ENCODE measurements at places on chromosomes 2 and 18.

DNA sequence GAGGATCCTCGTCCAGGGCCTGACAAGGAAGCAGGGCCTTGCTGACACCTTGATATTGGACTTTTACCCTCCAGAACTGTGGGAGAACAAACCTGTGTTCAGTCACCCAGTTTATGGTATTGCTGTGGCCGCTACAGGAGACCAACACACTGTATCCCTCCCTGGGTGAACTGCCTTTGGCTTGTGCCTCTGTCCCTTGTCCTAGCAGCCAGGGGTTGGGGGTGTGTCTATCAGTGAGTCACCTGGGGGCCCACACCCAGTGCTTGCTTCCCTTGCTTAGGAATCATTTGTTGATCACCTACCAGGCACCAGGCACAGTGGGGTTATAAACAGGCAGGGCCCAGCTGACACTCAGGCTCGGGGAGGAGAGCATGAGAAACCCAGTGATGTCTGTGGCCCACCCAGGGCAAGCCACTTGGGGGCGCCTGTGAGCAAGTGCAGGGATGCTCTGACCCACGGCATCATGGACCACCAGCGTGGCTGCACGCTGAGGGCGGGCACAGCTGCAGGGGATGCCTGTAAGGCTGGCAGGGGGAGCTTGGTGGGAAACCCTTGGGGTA is 17.1 kb downstream of the TMEM185B start:
- DNase-seq: no peak

DNA sequence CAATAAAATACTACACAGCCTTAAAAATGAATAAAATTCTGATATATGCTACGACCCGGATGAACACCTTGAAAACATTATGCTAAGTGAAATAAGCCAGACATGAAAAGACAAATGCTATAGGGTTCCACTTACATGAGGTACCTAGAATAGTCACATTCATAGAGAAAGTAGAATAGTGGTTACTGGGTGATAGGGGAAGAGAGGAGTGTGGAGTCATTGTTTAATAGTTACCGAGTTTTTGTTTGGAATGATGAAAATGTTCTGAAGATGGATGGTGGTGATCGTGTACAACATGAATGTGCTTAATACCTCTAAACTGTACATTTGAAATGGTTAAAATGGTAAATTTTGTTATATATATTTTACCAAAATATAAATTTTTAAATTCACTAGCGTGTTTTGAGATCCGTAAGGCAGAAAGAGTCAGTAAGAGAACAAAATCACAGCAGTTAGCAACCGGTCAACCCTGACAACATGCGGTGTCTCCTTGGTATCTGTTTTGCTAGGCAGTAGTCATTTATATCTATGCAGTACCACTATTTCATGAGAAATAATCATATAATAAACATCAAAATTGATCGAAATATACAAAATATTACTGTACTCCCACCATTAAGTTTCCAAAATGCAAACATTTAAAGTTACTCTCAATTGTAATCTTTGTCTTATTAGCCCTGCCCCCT is 11.1 kb downstream of the SCN9A start:
- no peak for DNase-seq

DNA sequence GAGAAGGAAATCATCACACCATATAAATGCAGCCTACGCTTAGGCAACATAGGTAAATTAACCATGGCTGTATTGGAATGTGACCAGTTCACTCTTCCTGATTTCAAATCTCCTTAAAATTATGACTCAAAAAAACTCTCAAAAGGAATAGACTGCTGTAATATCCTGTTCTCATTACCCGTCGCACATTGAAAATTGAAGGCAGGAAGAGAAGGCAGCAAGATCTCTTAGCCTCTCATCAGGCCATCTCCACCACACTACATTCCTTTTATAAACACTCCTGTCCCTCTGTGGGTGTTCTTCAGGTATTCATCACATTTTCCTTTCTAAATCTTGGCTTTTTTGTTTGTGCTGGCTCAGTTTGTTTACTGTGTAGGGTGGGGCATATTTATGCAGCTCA is 83.2 kb downstream of the PPP1R1C start:
- DNase-seq: no peak

DNA sequence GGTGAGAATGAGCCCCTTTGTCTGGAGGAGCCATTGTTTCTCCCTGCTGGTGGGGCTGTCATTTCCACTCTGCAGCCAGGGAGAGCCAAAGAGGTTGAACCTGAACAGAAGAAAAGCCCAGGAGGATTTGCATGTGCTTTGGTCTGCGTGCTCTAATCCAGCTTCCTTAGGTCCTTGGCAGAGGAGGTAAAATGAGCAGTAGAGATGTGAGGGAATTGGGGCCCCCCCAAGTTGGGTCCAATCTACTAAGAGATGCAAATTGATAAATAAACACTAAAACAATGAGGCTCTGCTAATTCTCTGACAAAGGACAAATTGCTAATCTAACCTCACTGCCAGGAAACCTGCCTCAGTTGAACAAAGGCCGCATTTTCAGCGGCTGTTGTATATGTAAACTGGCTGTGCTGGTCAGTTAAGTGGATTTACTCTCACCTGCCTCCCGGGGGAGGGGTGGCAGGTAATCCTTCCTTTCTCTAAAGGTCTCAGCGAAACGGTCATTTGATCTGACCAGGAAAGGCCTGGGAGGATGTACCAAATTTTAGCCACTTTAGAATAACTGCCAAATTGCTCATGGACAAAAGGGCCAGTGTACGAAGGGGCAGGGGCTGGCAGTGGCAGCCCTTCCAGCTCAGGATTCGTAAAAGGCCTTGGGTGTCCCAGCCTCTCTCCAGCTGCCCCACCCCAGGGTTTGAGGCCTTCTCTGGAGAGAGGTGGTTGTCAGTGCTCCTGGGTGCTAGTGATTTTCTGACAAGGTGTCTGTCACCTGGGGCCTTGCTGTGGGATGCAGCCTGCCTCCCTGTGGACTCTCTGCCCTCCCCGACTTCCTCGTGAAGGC is 193.6 kb downstream of the MIB1 start:
- no peak for DNase-seq

DNA sequence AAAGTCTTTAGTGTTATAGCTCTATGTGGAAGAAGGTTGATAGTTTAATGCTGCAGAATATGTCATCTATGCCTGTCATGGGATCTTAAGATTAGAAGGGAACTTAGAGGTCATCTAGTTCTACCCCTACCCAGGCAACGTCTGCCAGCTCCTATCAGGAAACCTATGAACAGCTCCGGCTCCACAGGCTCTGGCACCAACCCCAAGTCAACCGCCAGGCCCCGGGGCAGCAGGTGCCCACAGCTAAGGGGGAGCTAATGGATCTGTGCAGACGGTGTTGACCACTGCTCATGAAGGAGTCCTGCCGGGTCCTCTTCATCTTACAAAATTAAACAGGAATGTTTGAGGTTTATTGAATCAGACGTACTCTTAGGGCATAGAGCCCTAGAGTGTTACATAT is 440.8 kb upstream of the KLHL29 start:
- no peak for DNase-seq

- DNase-seq: no peak
Measured at GRCh38 chr18:42477267-42477666, 522.2 kb downstream of the PIK3C3 start.

All from stimulated activated CD4-positive, alpha-beta T cell treated with anti-CD3 and anti-CD28 coated beads, Interleukin-15, amount 100 ng/mL, for 1 hour (primary cell).